Type B pancreatic cell (in vitro differentiated cells): ENCODE measurements at places on chromosomes 7 and 10.

- no peak for DNase-seq
Observed at GRCh38 chr7:77664715-77665114, 31.5 kb upstream of the RSBN1L start.

DNA sequence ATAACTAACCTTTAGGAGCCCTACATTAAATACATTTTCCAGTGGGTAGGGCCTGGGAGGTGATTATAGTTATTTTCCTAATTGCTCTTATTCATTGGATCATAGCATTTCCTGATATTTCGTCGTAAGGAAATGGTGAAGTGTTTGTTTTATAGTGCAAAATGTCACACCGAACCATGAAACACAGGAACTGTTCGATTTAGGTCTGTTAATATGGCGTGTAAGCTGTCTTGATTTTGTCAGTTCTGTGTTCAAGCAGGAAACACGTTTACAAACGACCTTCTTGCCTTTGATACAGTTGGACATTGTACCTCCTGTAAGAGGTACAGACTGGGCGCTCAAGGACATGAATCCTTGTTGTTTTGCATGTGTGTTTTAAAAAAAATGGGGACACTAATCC lies 14.8 kb downstream of the RBM17 start:
- no peak for DNase-seq

GRCh38 chr7:20952916-20953315 lies 166.2 kb upstream of the SP8 start:
- DNase-seq, result no peak

GRCh38 chr10:123135415-123136141 lies at the start of gene HMX3:
Gene HMX3, plus strand, starts transcription at chr10:123135970. Its CDS starts 81 bp downstream, at chr10:123136051.
- no peak for DNase-seq

DNA sequence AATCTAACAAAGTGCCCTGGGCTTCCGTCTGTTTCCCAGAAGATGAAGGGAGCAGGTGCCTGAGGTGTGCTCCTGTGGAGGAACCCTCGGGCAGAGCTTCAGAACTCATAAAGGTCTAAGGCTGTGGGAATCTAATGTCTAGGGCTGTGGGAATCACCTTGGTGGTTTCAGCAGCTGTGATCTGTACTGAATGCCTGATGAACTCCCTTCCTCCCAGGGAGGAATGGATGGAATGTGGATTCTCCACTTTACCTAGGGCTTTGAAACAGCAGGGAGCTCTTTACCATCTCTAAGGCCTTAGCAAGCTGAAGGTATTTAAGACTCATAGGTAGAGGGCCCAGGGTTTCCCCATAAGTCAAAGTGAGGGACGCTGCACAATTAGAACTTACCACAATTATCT lies 36.0 kb upstream of the SEMA3E start:
- DNase-seq, result no peak

GRCh38 chr7:8938044-8938805 lies 504.8 kb downstream of the NXPH1 start:
- no peak for DNase-seq

GRCh38 chr10:3085785-3086567 lies 18.6 kb downstream of the PFKP start:
- DNase-seq, result no peak

DNA sequence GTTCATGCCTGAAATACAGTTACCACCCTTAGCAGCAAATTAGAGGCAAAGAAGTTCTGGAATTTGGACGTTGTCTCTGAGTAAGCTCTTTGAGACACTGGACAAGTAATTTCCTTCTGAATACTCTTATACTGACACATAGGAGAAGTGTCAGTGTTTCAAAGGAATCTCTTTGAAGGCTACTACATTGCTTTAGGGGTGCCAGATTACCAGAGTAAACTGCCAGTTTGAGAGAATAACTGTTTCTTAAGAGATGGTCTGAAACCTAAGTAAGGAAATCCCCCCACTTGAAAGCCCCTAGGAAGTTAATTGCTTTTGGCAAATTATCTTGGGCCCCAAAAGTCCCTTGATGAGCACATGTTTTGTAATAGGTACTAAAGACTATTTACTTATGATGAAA lies 3.4 kb downstream of the FAS start:
- DNase-seq, result no peak

- DNase-seq, result no peak
Observed at GRCh38 chr10:72080042-72080975, 8.0 kb downstream of the SPOCK2 start.

DNA sequence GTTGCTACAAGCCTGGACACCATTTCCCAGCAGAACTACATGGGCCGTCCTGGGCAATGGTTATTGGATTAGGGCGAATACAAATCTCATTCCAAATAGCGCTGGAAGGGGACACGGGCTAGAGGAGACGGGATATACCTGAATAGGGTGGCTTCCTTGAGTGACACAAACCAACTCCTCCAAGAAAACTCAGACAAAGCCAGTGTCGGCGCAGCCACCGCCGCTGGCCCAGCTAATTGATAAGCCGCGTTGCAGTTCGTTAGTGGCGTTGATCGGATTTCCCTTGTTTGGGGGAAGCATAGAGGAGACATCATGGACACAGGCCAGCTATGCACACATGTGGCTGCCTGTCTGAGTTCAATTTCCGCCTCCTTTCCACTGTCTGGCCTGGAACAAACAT lies 55.7 kb downstream of the EBF3 start:
- no peak for DNase-seq

DNA sequence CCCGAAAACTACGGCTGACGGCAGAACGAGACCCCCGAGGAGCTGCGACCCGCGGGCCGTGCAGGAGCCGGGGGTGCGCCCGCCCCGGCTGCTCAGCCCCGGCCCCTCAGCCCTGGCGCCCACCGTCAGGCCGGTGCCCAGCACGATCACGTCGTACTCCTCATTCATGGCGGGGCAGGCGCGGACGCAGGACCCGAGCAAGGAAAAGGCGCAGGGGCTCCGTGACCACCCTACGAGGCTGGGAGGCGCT lies 218 bp downstream of the GDI2 start:
- DNase-seq, result no peak

DNA sequence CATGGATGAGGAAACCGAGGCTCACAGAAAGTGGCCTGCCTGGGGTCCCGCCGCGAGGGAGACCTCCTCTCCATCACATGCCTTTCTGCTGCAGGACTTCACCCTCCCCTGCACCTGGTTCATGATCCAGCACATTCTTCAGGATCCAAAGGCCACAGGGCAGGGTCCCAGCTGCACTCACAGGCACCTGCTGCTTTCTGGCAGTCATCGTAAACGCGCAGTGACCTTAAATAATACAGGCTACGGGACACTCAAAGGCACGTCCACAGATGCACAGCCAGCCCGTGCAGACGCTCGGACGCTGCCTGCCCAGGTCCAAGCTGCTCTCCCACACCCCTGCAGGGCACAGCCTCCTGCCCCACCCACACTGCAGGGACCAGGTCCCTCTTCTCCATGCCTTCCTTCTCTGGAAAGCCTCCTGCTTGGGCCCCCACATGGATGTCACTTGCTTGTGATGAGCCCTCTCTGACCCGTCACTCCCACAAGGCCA lies 49.9 kb downstream of the CALML3 start:
- DNase-seq, result no peak

DNA sequence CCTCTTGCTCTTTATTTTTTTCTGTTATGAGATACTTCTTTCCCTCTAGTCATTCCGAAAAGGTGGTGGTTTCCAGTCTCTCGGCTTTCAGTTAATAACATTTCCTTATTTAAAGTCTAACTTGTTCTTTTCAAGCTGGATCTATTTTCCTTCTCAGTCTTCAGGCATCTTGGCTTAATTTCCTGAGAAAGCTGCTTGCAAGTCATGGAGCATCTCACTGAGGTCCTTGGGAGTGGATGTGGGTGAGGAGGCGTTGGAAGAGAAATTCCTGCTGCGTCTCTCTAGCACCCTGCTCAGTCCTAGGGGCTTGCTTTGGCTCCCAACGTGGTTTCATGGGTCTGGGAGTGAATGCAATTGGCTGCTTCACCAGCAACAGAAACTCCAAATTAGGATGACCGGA lies 210.2 kb upstream of the MKI67 start:
- DNase-seq, result no peak

DNA sequence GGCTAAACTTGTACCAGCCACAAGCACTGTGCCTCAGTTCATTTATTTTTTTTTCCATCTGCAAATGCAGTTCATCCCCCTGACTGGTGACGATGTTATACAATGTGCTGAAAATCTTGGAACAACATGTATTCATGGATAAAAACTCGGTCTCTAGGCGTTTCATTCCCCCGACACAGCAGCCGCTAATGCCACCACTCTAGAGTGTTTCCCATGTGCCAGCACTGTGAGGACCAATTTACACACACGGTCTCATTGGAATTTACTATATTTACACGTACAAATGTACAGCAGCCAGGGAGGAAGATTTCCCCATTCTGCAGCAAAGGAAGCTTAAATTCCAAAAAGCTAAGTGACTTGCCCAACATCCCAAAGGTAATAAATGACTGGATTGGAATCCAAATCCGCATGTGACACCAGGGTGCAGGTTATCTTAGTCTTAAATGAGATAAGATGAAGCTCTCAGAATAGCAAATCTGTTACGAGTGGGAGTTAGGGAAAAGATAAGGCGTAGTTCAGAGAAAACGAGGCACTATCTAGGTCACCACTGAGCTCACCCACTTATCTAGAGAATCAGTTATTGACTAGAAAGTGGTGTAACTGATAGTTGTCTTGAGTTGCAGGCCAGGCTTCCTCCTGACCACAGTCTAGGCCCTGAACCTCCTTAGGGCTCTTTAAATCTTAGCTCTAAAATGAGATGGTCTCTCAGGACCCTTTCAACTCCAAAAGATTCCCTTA lies 36.7 kb downstream of the FAM107B start:
- DNase-seq, result no peak

DNA sequence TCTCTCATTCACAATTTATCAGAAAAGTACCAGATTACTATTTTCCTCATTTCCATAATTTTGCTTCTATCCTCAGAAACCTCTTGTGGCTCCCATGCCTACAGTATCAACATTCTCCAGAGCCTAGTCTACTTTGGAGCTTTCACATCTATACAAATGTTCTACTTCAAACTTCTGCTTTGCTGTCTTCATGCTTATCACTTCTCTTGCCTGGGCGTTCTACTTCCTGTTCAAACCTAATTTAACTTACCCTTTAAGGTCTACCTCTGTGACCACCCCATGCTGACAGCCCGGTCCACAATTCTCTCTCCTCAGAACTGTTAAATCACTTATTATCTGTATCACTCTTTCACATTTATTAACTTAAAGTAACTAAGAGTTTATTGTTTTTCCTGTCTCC lies 6.1 kb upstream of the PTPN12 start:
- no peak for DNase-seq

GRCh38 chr7:100629117-100629716 lies 12.1 kb downstream of the TFR2 start:
- DNase-seq, result no peak

GRCh38 chr7:87886875-87887274 lies 10.6 kb downstream of the DBF4 start:
- no peak for DNase-seq

DNA sequence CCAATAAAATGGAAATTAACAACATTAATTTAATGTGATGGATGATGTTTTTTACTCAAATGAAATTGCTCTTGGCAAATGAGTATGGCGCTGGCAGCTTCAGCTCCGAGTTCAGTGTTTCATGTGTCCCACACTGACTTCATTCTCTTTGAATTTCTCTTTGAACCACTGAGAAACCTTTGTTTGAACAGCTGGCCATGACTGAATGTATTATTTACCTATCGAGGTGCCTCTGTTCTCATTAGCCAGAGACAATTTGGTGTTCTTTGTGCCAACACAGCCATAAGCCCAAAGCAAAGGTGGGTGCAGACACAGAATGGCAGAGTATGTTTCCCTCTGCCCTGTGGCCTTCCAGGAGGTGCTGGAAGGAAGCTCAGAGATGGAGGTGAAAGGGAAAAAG lies 42.1 kb downstream of the TMEM178B start:
- no peak for DNase-seq

GRCh38 chr7:74138945-74139843 lies 35.0 kb upstream of the EIF4H start:
- DNase-seq, result no peak

DNA sequence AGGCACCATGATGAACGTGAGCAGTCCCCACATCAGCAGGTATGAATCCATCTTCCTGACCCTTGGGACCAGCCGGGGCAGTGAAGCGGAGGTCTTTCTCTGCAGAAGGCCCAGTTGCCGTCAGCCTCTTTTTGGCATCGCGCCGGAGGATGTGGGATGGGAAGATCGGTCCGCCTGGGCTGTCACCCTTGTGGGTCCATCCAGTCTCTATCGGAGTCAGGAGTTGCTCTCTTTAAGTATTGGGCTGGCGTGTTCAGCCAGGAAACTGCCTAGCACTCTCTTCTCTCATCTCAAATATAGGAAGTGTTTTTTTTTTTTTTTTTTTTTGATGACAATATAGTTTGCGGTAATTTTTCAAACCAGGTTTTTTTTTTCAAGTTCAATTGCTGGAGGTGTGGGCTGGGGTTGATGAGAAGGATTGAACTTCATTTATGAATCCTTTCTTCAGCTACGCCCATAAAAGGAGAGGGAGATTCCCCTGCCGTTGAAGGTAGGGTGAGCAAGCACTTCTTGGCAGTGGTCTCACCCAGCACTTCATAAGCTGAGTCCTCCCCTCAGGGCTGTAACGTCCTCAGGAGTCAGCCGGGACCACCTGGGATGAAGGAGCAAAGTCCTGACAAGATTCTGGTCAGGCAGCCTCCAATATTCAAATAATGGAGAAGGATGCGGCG lies at the start of gene IL2RA:
TSS of gene IL2RA (minus strand) at position 267 of the 671 bp plus-strand sequence. CDS start at position 51, 216 bp downstream.
- no peak for DNase-seq

DNA sequence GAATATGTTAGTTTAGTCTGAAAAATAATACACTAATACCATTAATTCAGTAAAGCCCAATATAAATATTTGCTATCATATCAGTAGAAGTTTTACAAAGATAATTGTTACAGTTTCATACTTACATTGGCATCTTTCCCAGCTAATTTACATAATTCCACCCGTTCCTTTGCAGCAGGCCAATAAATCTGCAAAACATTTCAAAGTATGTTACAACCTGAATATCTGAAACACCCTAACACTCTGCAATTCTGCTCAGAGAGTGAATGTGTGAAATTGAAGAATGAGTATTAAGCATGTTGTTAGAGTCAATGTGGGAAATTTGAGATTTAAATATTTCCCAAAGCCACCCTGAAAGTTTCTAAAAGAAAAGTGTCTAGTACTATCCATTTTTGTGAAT lies 105.5 kb downstream of the SEMA3D start:
- no peak for DNase-seq

GRCh38 chr10:3775696-3776551 lies 9.1 kb downstream of the KLF6 start:
- DNase-seq, result no peak

GRCh38 chr7:121761399-121761798 lies 111.6 kb upstream of the PTPRZ1 start:
- no peak for DNase-seq

DNA sequence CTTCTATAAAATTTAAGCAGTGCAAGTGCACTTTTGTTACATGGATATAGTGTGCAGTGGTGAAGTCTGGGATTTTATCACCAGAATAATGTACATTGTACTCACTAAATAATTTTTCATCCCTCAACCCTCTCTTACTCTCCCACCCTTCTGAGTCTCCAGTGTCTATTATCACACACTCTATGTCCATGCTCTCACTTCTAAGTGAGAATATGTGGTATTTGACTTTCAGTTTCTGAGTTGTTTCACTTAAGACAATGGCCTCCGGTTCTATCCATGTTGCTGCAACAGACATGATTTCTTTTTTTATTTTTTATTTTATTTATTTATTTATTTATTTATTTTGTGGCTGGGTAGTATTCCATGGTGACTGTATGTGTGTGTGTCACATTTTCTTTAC lies 855.9 kb upstream of the PHF14 start:
- DNase-seq, result no peak
